ENCODE measurements at places on chromosomes 6 and 20.
A peak's percentile ranks its signal among the peaks of the same experiment; 100 is the strongest.

DNA sequence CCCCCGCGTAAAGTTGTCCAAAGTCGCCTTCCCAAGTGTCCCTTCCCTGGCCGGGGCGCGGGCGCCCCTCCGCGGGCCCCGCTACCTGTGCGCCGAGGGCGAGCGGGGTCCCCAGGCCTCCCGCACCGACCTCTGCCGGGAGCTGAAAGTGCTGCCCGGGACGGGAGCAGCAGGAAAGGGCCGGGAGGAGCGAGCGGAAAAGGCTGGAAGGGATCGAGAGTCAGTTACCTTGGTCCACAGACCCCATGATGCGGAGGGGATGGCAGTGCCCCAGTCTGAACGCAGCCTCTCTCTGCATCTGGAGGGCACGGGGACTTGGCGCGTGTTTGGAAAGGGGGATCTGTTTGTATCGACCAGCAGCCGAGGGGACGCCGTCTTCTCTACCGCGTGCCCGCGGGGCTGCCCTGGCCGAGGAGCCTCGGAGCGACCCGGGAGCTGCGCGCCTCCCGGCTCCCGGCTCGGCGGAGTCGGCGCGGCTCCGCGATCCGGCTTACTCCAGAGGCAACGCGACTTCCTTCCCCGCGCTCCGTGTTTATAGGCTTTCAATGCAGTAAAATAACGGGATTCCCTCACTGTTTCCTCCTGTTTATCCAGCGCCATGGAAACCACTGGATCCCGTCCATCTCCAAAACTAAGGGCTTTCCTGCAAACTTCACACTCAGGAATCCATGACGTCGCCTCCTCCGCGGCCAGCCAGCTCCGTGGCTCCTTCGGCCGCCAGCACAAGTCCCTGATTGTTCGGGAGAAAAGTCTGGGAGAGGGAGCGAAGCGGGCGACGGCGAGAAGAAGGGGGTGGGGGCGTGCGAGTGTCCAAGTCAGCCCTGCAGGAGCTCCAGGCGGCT, 20.0 kb upstream of the NFATC2 start:
- DNase-seq, result no peak

- no peak for DNase-seq
These were observed 33.0 kb downstream of the PIM1 start for GRCh38 chr6:37202788-37203491.

DNA sequence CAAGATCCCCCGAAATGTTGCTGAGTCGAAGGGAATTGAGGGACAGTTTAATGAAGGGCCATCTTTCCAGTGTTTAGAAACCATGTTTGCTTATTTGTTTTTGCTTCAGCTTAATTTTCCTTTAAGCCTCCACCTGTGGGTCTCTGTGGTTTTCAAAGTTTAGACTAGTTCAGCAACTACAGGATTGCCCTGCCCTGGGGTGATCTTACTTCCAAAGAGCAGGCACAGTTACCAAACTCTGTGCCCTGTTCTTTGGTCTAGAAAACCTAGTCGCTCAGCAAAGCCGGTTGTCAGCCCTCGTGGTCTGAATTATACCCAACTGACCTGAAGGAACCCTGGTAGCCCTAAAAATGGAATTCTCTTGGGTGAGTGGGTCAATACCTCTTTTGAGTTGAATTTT, 219.2 kb upstream of the GMDS start:
- DNase-seq, result no peak

DNA sequence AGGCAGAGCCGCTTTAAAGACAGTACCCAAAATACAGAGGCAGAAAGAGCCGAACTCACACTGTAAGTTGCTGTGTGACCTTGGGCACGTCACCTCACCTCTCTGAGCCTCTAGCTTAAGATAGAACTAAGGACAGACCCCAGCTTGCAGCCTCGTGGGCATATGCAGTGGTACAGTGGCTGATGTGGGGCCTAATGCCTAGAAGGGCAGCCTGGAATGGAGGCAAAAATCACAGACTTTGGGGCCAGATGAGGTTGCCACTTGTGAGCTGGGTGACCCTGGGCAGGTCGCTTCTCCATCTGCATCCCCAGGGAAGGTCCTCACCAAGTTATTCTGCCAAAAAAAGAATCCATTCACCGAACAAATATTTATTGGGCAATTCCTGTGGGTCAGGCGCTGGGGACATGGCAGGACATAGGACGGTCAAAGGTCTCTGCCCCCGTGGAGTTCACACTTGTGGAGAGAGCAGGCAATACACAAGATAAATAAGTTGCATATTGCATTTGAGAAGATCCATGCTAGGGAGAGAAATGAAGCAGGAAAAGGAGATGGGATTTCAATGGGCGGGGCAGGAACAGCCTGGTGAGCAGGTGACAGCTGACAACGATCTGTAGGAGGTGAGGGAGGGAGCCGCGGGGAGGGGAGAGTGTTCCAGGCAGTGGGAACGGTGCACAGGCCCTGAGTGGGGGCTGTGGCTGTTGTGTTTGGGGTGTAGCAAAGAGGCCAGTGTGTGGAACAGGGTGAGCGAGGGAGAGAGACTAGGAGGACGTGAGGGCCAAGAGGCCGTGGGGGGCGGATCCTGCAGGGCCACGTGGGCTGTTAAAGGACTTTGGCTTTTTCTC, 115.2 kb downstream of the CEBPB start:
- DNase-seq, result no peak

GRCh38 chr6:115948751-115949150, 111.9 kb downstream of the FRK start:
- DNase-seq, result no peak

- DNase-seq, result no peak
These were observed 20.2 kb downstream of the SLC9A8 start for GRCh38 chr20:49832632-49833327.

DNA sequence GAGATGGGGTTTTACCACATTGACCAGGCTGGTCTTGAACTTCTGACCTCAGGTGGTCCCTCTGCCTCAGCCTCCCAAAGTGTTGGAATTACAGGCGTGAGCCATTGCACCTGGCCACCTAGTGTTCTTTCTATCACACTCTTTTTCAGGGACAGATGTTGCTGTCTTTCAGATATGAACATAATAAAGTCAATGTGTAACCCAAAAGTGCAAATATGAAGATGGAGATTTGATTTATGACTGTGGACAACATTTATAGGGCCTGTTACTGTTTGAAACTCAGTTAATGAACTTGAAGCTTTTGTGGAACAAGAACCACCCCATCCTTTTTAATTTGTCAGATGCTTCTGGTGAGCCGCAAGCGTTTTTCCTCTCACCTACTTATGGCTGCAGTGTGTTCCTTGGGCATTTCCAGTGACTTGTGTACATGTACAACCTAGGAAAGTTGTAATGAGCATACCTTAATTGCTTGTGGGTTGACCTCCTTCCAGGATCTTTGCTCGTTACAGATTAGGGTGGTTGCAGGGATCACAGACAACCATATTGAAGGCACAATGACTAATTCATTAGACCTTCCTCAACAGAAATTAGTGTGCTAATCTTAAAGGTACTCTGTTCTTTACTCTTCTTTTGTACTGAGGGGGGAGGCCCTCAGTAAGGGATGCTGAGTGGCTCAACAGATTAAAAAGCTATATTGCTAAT, 6.8 kb downstream of the TBPL1 start:
- DNase-seq, result no peak

DNA sequence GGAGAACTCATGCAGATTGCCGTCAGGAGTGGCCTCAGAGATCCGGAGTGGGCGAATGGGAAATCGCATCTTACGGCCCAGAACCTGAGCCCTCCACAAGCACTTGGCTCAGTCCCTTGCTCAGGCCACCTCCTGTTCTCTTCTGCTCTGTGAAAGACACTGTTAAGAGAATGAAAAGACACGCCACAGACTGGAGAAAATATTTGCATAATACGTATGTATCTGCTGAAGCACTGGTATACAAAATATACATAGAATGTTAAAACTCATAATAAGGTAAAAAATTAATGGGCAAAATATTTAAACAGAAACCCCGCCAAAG, 838 bp upstream of the POM121L2 start:
- DNase-seq, result no peak

GRCh38 chr6:28371706-28372451, 22.1 kb downstream of the ZKSCAN3 start:
- no peak for DNase-seq

GRCh38 chr6:162331911-162332310, 395.7 kb downstream of the PRKN start:
- no peak for DNase-seq

DNA sequence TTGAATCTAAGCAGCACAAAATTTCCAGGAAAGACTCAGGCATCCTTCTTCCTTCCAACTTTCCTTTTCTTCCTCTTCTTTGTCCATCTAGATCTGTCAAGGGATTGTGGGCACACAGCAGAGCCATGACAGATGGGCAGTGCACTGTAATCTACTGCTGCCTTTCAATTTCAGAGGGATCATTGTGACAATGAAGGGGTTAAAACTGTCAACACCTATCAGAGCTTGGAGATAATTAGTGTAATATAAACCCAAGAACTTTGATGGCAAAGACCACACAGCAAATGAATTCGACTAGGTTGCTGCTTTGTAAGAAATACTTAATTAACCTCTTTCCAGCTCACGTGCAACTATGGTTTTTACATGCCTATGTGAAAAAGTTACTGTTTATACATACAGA, 55.0 kb downstream of the SAMD5 start:
- peak; percentile 86 for DNase-seq
